ENCODE measurements at places on chromosomes 11 and 22.

GRCh38 chr11:111921541-111922230 lies 3.0 kb downstream of the C11orf52 start:
- DNase-seq: no peak

DNA sequence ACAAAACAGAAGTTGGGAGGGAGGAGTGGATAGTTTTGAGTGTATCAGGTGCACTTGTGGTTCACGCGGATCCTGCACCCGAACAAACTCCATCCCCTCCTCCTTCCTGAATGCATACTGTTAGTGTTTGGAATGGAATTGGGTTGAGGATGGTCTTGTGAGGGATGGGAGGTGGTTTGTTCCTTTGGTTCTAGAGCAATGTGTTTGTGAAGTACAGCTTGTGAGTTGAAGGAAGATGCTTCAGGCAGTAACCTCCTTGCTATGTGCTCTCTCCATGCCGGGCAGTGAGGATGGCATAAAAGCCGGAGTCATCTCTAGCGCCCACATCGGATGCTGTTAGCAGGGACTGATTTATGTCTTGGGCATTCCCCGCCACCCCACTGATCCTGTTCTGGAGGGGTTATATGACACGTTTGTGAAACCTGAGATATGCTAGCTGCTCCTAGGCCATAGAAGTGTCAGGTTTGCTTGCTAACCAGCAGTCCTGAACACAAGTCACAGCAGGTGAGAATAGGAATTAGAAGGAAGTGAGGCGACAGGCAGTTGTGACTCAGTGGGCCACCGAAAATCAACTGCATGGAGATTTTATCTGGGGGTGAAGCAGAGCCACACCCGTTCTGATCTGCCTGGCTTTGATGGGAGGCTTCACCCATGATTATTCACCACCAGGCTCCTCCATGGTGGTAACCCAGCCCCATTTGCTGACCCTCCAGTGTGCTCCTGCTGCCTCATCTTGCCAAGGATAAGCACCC lies 2.2 kb downstream of the BCR start:
- DNase-seq: peak; percentile 34

GRCh38 chr11:68546555-68546954 lies 86.0 kb downstream of the PPP6R3 start:
- peak; percentile 11 for DNase-seq

DNA sequence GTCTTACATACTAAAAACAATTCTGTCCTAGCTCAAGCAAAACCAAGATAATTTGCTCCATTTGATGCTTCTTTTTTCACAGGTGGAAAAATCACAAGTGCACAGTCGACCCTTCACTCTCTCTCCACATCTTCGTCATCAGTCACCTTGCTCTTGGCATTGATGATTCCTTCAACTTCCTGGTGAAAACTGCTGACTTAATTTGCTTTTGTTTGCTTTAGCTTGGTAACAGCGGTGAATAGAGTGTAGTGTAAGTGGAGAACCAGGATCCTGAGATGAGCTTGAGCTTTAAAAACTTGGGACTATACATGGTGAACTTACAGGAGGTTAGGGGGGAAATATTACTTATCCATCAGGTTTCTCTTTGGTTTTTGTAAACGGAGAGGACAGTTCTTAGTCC lies 331.1 kb upstream of the ARHGAP42 start:
- DNase-seq: no peak

- DNase-seq: peak; percentile 63
Observed at GRCh38 chr11:95698676-95699557, 90.7 kb downstream of the FAM76B start.

- DNase-seq: peak; percentile 72
Observed at GRCh38 chr11:17277024-17277584, 565 bp downstream of the NUCB2 start.

- DNase-seq: peak; percentile 85
Observed at GRCh38 chr11:130390071-130390758, 38.2 kb downstream of the ADAMTS8 start.

DNA sequence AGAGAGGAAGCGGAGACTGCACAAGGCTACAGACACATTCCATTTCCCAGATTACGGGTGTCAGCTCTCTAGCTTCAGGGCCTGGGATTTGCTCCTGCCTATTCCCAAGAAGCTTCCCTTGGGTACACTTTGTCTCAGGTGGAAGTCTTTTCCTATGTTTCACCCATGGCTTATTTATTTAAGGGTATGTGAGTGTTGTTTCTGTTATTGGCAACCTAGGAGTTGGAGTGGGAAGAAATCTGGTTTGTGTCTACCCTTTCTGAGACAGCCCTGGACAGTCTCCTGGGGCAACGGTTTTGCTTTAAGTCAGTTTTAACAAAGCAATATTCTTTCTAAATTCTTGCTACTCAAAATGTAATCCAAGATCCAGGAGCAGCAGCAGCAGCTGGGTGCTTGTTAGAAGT lies 127.0 kb downstream of the MICAL2 start:
- no peak for DNase-seq

DNA sequence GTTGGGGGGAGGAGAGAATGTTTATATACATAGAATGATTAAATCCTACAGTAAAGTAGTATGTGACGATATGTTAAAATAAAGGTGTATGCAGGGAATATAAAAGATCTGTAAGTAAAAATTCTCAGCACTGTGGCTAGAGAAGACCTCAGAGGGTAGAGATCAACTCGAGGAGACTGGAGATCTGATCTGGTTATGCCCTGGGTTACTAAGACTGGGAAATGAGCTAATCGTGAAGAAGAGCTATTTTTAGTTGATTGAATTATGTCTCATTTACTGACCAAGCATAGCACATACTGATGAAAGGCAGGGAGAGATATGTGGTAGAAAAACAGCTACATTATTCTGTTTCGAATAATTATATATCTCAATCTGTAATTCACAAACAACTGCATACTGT lies 42.8 kb upstream of the ALKBH3 start:
- DNase-seq: peak; percentile 5
